ENCODE measurements at places on chromosomes 2 and 18.

DNA sequence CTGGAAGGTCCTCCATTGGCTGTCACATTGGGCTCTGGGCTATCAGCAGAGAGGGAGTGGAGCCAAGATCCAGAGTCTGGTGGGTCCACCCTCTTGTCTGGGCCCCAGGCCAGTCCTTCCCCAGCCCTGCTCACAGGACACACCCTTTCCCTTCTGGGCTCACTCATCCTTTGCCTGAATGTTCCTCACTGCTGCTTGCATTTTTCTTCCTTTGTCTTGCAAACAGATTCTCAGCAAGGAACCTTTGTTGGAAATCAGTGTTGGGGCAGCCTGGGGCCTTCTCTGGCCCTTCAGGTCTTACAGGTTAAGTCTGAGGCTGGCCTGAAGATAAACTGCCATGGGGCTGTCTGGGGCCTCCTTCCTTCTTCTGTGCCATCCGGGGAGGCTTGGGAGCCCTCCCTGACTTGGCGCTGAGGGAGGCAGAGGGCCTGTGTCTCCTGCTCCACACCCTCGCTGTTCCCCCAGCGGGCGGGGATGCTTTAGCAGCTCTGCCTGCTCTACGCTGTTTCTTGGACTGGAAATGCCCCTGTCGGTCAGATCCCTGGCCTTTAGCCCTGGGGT lies 11.5 kb upstream of the CELF4 start:
- DNase-seq = no peak

DNA sequence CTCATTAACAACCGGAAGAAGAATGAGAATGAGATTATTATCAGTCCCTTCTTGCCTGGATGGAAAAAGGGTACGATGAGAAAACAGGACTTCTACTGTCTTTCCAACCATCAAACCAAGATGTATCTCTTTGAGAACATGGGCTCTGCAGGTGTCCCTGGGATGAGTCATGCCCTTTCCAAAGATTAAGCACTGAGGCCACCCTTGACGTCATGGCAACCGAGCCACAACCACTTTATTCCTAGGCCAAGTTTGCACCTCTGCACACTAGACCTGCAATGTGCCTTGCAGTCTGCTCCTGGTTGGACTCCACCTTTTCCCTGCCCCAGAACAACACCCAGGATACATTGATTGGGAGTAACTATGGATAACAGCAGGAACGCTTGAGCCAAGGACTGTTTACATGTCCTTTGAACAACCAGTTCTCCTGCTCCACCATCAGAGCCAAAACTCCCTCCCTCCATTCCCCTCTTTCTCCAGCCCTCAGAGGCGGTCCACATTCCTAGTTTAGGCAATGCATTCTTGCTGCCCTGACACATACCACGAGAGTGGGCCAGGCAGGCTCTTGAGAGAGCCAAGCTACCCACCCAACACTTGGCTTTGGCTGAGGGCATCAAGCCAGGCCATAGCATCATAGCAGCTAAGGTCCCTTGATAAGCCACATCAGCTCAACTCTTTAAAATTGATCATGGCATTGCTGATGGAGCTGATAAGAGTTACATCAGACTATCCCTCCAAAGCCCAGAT lies 310.7 kb downstream of the TNS1 start:
- no peak for DNase-seq

DNA sequence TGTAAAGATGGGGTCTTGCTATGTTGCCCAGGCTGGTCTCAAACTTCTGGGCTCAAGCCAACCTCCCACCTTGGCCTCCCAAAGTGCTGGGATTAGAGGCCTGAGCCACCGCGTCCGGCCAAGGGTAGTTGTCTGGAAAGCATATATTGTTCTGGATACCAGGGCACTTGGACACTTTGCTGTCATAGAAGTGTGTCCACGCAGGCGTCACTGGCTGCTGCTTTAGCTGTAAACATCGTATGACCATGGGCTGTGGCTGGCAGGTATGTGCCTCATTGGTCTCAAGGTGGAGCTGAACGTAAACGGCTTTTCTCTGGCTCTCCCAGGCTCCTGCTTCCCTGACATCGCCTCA lies 3.2 kb upstream of the GPR35 start:
- DNase-seq = no peak

DNA sequence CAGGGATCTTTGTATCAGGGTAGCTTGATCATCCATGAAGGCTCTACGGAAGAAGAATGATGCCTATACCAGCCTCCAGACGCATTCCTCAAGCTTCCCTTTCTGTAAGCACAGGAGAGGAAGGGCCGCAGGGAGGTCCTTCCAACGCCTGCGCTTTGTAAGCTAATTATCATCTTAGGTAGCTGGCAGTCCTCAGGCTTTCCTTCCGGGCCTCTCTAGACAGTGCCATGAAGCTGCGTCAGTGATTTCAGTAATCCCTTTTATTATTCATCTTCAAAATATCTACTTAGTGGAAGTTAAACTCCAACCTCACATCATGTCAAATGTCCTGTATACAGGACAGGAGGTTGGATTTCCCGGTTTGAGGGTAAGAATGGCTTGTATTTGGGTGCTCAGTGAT lies 92.3 kb downstream of the ETAA1 start:
- DNase-seq = no peak

GRCh38 chr2:11949732-11950523 lies 203.5 kb downstream of the LPIN1 start:
- DNase-seq = no peak

GRCh38 chr2:29189052-29189451 lies 73.8 kb downstream of the CLIP4 start:
- no peak for DNase-seq

All from A549 (cell line).